ENCODE measurements at places on chromosomes 1 and 21.
A peak's percentile ranks its signal among the peaks of the same experiment; 100 is the strongest.

- no peak for DNase-seq
Observed at GRCh38 chr1:183349201-183349711, 68.9 kb downstream of the NMNAT2 start.

DNA sequence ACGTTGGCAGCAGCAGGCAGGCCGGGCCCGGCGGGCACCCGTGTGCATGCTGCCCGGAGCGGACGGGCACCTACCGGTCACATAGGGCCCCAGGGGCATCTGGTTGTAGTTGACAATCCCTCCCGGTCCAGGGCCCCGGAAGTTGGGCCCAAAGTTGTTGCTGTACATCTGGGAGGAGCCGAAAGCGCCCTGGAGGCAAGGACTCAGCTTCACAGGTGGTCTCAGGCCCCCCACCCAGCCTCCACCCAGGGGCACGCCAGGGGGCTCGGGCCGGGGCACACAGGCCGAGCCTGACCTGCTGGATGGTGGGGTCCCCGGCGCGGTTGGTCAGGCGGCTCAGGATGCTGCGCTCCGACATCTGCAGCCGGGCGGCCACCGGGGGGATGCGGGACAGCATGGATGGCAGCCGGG, 60.6 kb downstream of the KCNAB2 start:
- no peak for DNase-seq

DNA sequence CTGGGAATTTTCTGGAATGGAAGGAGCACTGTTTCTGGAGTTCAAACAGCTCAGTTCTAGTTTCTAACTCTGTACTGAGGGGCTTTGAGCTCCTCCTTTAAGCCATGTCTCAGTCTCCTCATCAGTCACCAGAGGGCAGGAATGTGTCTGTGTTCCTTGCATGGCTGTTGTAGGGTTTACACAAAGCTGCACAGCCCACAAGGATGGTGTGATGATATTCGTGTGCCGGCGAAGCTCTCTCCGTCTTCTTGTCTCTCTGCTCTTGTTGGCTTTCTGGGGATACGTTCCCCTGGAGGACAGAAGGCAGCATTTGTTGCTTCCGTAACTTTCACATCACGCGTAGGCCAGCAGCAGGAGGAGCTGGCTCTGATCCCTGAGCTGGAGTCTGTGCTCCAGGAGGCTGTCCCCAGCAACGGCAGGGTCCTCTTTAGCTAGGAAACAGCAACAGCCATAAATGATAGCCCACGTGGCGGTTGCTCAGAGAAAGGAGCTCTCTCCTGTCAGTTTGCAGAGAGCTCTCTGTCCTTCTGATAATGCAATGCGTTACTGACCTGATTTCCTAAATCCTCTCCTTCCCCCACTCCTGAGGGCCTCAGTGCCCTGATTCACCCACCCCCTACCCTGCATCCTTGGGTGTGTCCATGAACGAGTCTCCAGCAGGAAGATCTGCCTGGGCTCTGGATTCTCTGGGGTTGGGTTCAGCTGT, 189.2 kb upstream of the VAMP3 start:
- peak; percentile 21 for DNase-seq

DNA sequence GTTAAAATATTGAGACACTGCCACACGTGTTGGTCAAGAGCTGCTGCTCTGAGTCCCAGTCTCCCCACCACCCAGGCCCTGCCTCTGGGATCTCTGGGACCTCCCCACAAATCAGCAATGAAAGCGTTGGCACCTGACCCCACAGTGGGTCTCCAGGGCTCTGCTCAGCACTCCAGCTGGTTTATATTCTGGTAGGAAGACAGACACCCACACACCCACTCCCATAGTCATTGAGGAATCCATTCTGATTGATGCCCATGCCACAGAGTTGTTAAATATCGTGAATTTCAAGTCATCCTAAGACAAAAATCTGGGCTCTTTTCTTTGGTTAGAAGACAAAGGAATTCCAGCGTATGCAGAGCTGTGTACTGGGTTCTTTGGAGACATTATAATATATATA, 91.6 kb downstream of the KIF26B start:
- DNase-seq, result no peak

DNA sequence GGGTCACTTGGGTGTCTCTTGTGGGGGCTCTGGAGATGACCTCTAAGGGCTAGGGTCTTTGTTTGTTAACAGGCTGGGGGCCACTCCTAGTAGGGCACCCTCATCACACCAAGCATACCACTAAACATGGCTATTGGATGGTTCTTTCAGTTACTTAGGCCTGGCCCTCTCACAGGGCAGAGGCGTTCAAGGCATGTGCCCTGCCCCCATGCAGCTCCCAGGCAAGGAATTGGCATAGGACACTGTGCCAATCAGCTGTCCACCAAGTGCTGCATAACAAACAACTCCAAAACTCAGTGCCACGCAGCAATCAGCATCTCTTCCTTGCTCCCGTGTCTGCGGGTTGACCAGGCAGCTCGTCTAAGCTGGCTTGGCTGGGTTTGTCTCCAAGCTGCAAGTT, 2.1 kb upstream of the KCNAB2 start:
- no peak for DNase-seq

- no peak for DNase-seq
Observed at GRCh38 chr1:62444701-62445100, 7.9 kb downstream of the USP1 start.

GRCh38 chr1:4018466-4019146, 118.5 kb upstream of the C1orf174 start:
- DNase-seq, result no peak

DNA sequence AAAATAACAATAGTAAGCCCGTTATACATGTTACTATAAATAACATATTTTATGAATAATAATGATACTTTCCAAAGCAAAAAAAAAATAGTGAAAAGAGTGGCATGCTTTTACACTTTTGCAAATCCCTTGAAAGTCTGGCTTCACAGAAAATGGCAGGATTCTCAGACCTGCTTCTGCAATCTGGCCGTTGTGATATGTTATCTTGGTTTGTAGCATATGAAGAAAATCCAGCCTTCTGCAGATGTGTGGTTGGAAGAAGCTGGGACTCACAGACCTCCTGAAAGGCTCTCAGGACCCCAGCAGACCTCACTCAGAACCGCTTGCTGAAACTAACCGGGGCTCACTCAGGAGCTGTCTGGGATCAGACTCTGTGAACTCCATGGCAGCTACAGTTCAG, 256.0 kb upstream of the TMEM51 start:
- DNase-seq, result no peak

GRCh38 chr1:67342076-67342890, 34.6 kb downstream of the IL12RB2 start:
- no peak for DNase-seq

DNA sequence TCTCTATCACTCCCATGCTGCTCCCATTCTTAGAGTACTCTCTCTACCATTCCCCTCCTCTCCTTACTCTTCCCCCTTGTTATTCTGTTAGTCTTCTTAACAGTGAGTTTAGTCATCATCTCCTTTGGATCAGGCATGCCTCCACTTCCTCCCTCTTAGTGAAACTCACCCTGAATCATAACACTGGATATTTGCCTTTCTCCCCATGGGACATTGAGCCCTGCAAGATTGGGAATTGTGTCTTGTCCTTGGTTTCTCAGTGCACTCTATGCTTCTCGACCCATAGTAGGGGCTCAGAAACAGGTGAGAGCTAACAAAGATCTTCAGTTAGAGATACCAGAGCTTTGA, 68.3 kb upstream of the GCLM start:
- DNase-seq, result no peak

DNA sequence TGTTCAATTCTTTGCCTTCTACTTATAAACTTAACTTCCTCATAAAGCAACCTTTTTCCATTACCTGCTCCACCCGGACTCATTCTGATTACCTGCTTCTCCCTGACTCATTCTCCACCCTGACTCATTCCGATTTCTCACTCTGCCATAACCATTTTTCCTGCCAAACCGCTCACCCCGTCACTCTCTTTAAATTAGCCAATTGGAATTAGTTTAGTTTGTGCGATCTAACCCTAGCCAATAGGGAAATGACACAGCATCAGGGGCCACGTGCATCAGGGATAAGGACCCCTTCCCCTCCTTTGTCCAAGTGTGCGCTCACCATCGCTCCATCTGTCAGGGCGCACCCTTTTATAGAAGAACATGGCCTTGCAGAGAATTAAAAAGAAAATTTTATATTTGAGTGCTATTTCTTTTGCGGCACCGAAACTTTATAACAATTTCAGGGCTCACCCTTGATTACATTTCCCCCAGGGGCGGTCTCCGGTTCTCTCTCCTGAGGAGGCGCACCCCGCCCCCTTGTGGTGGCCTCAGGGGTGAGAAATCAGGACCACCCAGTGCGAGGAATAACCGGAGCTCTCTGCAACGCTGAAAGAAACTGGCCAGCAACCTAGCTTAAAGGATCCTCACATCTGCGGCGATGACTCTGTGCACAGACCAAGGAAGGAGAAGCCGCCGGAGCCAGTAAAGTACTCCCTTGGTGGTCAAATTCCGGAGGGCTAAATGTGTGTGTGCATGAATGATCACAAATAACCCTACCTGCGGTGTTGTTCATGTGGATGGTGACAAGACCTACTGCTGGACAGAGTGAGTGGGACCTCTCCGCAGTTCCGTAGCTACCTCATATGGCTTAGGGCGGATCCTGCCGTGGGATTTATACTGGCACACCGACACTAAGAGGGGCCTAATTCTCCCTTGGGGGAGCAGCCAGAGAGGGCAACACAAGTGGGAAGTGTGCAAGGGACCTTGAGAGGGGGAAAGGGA, 30.3 kb upstream of the CBR3 start:
- peak; percentile 41 for DNase-seq

DNA sequence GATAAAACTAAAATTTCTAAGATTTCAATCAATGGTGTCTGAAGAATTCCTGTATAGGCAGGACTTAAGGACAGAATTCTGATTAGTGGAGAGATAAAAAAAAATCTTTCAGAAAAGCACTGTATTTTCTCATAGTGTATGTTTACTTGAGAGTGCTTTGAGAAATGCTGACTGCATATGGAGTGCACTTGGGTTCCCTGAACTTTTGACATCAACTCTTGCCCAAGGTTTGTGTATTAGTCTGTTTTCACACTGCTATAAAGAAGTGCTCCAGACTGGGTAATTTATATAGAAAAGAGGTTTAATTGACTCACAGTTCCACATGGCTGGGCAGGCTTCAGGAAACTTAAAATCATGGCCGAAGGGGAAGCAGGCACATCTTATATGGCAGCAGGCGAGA, 275.0 kb downstream of the LRRC40 start:
- DNase-seq, result no peak

- no peak for DNase-seq
Observed at GRCh38 chr1:81800695-81801650, at the start of gene ADGRL2. Gene ADGRL2, plus strand, starts transcription at chr1:81800934. Its CDS starts 36,051 bp downstream, at chr1:81836985.

DNA sequence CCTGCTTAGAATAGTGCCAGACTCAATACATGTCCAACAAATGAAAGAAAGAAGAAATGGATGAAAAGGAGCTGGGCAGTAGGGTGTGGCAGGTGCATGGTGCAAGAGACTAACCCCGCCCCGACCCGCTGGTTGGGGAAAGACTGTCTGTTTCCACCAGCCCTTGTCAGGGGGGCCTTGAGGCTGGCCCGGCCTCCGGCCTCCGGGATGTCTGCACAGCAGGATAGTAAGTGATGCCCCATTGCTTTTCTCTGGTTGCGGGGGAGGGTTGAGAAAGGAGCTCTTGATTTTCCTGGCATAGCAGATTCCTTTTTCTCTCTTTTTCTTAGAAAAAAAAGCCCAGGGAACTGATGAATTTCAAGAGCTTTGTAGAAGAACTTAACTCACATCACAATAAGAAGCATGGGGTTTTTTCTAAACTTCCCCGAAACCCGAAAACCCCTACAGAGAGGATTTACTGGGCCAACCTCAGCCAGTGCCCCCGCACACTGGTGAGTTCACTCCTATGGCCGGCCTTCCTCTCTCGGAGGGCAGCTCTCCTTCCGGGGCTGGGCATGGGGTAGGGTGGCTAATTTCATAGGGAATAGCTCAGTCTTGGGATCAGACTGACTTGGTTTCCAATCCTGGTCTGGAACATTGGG, 12.5 kb upstream of the TTC22 start:
- DNase-seq, result no peak

GRCh38 chr1:232212253-232212652, 417.7 kb downstream of the SIPA1L2 start:
- no peak for DNase-seq

DNA sequence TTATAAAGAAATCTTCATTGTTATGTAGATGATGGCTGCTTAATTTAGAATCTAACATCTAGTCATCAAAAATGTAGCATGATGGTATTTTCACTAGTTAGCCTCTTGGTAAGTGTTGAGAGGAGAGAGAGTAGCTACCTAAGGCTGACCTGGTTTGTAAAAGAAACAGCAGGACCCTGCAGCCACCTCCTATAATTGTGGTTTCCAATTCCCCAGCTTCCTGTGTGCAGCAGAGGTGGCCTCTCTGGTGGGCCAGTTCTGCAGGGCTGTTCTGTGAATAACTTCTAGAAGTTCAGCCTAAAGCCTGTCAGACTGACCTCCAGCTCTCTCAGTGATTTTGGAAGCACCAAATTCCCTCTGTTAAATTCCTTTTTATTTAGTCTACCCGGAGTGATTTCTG, 246.4 kb upstream of the LRRC7 start:
- DNase-seq, result no peak

DNA sequence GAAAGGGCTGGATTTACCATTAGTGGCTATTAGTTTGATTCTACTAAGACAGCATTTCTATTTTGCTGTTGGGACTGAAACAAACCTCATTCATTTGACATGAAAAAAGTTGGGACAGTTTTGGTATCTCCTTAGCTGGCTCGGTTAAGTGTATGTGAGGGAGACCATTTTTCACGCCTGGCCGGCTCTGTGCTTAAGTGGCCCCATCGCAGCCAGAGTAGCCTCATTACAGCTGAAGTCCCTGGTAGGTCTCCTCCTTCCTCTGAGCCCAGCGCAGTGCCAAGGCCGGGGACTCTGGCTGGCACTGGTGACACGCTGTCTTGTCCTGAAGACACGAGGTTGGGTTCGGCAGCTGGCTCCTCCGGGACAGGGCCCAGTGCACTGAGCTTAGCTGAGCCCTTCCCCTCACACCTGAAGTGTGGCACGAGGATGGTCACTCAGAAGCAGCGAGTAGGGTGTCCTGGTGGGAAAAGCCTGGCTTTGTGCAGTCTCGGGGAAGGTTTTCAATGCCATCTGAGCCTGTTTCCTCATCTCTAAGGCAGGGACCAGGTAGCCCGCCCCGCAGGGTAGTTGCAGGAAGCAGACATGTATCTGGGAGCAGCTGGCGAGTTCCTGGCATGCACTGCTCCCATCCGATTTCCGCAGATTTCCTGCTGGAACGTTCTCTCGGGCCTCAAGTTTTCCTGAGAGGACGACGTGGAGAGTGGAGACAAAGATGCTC, 196.5 kb downstream of the DYRK1A start:
- no peak for DNase-seq

GRCh38 chr1:178540646-178541045, 27.7 kb downstream of the TEX35 start:
- DNase-seq, result no peak

DNA sequence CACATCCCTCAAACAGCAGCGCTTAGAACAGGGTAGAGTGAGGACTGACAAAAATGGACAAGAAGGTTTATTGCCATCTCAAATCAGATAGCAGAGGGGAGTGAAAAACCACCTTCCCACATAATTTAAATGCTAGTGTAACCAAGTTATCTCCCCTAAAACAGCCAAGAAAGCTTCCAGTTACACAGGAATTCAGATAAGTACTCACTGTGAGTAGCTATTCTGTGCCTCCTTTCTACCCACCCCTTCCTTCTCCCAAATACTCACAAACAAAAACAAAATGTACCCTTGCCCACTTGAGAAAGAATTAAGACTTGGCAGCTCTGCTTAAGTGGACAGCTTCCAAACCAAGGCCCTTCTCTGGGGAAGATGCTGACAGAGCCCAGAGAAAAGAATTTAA, 9.1 kb downstream of the OTUD7B start:
- DNase-seq, result no peak

Measured in Caco-2 (cell line).